ENCODE measurements at places on chromosomes 1 and 21.

- no peak for DNase-seq
Measured at GRCh38 chr1:3879787-3880428, 20.2 kb downstream of the C1orf174 start.

- DNase-seq: no peak
Measured at GRCh38 chr1:29811727-29812407, 575.5 kb downstream of the PTPRU start.

DNA sequence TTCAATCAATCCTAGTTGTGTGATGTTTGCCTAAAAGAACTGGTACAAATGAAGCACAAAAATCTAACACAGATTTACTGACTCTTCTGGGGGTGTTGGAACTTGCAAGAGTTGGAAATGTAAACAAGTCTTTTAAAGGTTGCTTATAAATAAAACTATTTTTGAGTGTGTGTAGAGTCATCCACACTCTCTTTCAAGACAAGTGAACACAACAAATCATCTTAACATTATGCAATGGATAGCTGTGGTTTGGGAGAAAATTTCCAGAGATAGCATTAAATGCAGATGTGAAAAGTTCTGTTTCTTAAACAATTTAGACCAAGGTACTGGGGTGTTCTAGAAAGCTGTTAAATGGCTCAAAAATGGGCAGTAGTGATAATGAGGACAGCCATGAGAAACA lies 28.7 kb downstream of the C1orf87 start:
- no peak for DNase-seq

DNA sequence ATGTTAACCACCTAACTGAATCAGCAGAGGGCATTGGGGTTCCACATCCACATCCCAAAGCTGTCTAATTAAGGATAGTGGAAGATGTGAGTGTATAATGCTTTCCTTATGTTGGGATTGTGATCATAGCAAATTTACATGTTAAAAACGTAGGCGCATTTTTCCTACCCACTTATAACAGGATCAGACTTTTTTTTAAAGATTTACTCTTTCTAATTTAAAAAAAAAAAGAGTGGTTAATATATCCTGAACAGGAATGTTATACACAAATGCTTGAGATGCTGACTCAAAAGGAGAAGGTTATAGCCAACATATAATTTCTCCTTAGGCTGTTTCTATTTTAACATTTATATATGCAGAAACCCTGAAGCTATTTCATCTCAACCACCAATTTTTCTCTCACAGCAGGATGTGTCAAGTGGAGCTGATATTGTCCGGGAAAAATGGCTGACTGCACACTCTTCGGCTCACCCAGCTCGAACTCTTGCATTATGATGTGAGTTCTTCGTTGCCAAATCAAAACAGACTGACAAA lies 40.3 kb downstream of the RGS5 start:
- no peak for DNase-seq

DNA sequence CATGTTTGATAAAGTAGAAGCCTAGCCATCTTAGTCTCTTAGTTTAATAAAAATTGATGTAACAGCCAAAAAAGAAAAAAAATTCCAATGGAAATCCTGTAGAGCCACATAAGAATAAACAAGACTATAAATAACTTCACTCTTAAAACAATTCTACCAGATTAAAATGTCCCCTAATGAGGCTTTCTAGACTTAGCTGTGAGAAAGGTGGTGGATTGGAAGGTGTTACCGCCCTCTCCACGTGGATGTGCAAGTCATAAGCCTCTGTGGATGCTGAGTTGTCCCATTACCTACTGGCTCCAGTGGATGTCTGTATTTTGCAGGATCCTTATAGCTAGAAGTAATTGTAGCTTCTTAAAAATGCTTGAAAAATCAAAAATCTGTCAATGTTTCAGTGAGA lies 14.6 kb downstream of the LCA5L start:
- no peak for DNase-seq

GRCh38 chr21:37366482-37367316 lies at the start of gene DYRK1A:
Gene DYRK1A (plus strand): TSS chr21:37366773. CDS start chr21:37420375, 53,602 bp downstream.
- peak; percentile 97 for DNase-seq

DNA sequence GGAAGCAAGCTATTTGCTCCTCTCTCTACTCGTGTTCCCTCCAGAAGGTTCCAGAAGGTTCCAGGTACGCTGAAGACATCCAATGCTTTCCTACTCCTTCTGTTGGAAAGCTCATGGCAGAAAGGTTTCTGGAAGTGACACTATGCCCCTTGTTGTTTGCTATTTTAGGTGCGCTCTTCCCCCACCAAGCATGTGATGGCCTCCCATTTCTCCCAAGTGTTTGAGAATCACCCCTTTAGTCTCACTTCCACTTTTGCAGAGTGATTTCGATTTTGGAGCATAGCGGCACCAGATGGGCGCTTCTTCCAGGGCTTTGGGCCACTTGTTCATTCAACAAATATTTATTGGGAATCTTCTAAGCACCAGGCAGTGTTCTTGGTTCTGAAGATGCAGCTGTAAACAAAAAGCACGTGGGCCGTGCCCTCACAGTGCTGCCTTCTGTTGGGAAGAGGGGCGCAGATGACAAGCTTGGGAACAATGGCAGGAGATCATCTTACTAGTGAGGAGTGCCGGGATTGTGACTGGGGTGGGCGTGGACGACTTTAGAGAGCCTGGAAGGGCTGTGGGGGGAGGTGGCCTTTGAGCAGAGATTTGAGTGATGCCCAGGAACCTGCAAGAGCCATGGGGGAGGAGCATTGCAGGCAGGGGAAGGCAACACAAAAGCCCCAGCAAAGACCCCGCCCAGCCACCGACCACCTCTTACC lies 43.0 kb upstream of the TARDBP start:
- DNase-seq: no peak

GRCh38 chr1:24884751-24885150 lies 45.3 kb downstream of the RUNX3 start:
- no peak for DNase-seq

DNA sequence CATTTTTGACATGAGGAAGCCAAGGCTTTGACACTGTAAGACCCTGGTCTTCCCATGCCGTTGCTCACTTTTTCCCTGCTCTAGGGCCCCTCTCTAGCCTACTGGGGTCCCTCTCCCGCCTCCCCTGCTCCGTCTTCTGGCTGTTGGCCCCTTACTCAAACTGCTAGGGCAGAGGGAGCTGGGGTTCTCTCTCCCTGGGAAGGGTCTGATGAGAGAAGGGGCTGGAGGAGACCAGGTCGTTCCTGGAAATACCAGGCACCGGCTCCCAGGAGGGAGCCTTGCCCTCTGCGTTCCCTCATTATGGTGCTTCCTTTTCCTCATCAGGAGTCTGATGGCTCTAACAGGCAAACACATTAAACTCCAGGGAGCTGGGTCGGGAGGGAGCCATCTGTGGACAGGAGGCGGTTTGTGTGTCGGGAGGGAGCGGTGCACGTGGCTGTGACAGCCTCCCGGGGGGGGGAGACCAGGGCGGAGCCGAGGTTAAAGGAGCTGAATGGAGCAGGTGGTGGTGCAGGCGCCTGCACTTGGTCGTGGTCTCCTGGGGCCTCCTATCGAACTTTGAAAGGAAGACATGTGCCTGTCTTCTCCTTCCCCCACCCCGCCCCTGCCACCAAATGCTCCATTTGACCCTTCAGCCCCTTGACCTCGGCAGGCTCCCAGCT lies 35.4 kb upstream of the LHX4 start:
- no peak for DNase-seq

Measured in stimulated activated CD8-positive, alpha-beta memory T cell treated with anti-CD3 and anti-CD28 coated beads, Interleukin-7, amount 100 ng/mL, for 1 hour (primary cell).